ENCODE measurements at places on chromosomes 2 and 18.

DNA sequence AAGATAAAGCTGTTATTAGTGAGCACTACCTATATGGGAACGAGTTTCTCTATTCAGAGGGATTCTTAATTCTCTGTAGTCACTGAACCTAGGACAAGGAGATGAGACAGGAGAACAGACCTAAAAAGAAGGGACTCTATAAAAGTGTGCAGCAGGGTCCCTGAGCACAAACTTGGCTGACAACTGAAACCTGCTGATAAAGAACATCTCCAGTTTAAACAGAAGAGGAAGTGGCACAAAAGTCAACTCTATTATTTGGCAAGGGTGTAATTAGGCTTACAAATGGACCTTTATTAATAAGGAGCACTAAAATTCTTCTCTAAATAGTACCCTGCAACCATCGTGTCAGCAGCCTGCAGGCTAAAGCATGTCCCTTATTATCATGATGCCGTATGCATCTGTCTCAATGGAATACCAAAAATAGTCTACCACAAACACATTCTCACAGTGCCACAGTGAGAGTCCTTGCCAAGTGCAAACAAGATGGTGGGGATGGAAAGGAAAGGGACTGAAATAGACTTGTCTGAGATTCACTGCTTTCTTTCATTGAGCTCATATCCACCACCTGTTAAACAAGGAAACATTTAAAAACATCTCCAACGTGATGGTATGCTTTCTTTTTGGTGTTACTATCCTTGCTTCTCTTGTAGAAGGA, 260.2 kb downstream of the INSIG2 start:
- no peak for DNase-seq

DNA sequence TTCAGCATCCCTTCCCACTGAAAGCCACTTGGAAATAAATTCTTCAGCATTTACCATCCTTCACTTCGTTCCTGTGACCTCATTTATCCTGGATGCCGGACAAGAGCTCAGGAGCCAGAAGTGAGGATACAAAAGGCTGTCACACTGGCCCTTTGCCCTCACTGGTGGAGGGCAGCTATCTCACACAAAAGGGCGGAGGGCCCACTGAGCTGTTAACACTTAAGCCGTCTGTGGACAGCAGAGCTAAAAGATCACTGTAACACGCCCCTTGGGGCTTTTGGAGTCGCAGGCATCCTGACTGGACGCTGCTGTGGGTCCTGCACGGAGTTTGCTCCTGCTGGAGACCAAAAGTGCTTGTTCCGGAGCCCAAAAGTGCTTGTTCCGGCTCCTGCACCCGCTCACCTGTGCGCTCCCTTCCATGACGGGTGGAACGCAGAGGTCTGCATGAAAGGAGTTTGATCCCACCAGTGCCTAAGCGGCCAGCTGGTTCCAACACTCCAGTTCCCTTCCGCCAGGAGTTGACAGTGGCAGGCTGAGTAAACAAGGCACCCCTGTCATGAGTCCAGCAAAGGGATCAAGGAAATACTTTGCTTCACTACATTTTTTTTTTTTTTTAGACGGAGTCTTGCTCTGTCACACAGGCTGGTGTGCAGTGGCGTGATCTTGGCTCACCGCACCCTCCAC, 572.0 kb upstream of the LINC00305 start:
- DNase-seq: no peak

GRCh38 chr2:9384521-9384920, 38.8 kb downstream of the ITGB1BP1 start:
- no peak for DNase-seq

DNA sequence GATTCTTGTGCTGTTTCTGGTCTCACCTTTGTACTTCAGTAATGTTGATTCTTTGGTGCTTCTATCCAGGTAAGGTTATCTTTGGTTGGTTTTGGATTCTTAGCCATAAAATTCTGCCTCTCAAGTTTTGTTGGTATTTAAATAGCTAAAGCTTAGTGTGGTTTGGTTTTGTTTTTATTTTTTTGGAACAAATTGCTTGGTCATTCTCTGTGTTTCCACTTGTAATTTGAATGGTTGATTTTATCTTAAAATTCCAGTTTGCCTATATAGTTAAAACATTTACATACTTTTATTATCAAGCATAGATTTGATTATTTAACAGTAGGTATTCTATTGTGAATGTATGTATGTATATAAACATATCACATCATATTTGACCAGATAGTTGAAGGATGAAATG, 6.6 kb downstream of the NCOA1 start:
- DNase-seq: no peak

DNA sequence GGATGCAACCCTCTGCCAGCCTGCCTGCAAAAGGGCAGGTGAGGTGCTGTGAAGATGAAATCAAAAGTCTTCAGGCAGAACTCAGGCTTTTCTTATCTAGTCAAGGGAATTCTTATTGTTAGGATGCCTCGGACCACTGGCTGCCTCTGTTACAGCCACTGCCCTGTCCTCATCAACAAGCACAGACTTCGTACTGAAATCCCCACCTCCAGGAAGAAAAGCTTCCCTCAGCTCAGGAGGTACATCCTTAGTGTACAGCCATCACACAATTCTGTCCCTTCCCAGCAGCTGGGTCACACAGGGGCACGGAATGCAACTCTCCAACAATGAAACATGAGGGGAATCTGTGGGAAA, 10.1 kb upstream of the RNU4ATAC start:
- no peak for DNase-seq

DNA sequence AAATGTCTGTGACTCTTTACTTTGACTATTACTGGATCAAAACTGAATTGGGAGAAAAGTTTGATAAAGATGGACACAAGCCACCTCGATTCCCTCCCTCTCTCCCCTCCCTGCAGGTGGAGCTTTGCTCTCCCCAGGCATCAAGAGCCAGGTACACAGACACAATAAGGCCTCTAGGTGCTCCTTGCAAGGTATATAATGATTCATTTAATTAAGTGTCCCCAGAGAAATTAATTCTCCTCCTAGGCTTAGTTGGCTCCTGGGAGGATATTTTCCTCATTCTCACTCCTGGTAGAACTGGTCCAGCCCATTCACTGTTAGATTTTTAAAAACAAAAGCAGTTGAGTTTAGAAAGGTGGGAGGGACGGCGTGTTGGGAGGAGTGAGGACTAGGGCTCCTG, 352.4 kb upstream of the SMIM21 start:
- no peak for DNase-seq

- no peak for DNase-seq
These were observed 34.9 kb downstream of the GPD2 start for GRCh38 chr2:156470975-156471583.

DNA sequence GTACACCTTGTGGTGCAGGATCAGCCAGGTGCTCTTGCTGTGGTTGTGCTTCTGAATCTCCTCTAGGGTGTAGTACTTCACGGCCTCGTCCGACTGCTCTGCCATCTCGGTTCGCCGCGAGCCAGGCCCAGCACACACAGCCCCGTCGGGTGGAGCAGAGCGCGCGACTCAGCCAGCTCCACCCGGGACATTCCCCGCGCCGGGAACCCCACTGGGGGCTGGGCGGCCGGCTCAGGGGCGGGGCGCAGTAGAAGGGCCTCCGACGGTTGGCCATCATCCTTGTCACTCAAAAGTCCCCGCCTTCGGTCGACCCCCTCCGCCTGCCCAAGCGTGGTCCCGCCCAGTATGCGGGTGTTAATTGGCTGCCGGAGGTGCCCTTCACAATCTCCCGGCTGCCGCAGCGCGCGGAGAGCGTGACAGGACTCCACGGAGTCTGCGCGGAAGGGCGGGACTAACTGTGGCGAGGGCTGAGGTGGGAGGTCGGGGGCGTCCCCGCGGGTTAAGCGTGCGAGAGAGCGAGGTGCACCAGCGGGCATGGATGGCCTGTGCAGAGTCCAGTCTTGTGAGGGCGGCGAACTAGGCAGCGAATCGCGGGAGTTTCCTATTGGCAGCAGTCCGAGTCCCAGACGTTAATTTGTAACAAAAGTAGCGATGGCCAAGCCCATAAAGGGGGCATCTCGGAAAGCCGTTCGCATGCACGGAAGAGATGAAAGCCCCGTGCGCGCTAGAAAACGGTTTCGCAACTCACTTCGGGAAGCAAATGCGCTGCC, at the start of gene CYB5A:
Gene CYB5A, minus strand, starts transcription at position 193 of the 770 bp plus-strand sequence. Its CDS starts 88 bp downstream, at position 105.
- peak; percentile 99 for DNase-seq

DNA sequence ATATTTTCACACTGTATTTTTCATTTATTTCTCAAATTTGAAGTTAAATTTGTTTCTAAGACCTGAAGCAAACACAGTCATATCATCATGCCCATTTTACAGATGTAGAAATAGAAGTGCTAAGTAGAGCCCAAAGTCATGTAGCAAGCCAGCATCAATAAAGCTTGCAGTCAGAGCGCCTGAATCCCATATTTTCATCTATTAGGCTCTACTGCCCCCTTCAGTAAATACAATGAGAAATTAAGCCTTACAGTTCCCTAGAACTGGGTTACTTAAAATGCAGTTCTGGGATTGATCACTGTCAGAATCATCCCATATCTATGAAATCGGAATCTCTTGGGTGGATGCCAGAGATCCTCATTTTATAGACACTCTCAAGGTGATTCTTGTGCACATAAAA, 419.9 kb downstream of the TGIF1 start:
- no peak for DNase-seq

Measured in mucosa of gallbladder (tissue), 1 donor.